ENCODE measurements at places on chromosomes 3 and 15. TPM values are rescaled to one million over a fixed set of nuclear protein-coding genes. Genes with fewer than 3 reads are reported as not detected.

GRCh38 chr3:145522893-145523651 lies 637.9 kb downstream of the PLOD2 start:
- no peak for DNase-seq

GRCh38 chr3:11543141-11543947 lies 100.4 kb downstream of the VGLL4 start:
- no peak for DNase-seq

DNA sequence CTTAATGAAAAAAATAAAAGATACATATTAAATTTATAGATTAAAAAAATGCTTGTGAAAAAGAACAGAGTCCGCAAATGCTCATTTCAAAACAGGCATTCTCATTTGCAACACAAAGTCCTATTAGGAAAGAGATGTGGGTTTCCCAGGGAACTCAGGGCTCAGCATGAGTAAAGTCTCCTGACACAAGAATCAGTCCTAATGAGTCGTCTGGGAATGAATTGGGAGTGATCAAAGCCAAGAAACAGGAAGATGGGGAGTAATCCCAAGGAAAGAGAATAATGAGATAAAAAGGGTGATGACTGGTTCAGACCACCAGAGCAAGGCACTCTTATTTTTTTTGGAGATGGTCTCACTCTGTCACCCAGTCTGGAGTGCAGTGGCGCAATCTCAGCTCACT lies 443.7 kb downstream of the NR2F2 start:
- no peak for DNase-seq

Gene HTR3D
- not detected for total RNA-seq

Gene MESP2
- total RNA-seq, result 0.40 TPM

All from activated B cell treated with CpG ODN at 0.5 μM for 24 hours (primary cell).